ENCODE measurements at places on chromosomes 7 and 10. TPM values are rescaled to one million over a fixed set of nuclear protein-coding genes. Genes with fewer than 3 reads are reported as not detected.

DNA sequence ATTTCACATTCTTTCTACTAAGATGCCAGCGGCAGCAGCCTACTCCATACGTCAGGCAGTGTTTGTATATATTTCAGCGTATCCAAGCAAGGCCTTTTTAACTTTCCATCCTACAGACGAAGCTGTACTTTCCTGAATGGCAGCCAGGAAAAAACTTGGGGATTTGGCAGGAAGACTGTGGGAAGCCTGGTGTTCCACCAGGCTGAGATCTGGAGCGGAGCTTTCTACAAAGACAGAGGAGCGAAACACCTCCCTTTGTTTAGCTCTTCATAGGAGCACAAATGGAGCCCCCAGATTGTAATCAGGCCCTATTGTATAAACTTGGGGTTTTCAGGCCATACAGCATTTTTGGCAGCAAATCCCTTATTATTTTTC lies 143.8 kb downstream of the TES start:
- H3K4me1 ChIP-seq = no peaks in the 10 kb centered on the region
- H3K27me3 ChIP-seq = no peaks in the 10 kb centered on the region
- no peak overlapping the region for H3K4me3 ChIP-seq
- no peaks in the 10 kb centered on the region for H3K36me3 ChIP-seq

GRCh38 chr10:59560990-59561389 lies 148.7 kb downstream of the SLC16A9 start:
- DNase-seq = no peak
- no peaks in the 10 kb centered on the region for H3K4me1 ChIP-seq
- no peak overlapping the region for H3K27ac ChIP-seq
- no peaks in the 10 kb centered on the region for H3K27me3 ChIP-seq

GRCh38 chr7:8201846-8202441 lies 60.0 kb downstream of the ICA1 start:
- no peak for DNase-seq
- H3K27ac ChIP-seq = no peak overlapping the region
- H3K4me1 ChIP-seq = no peaks in the 10 kb centered on the region
- no peaks in the 10 kb centered on the region for H3K36me3 ChIP-seq

- H3K36me3 ChIP-seq = no peaks in the 10 kb centered on the region
- H3K27me3 ChIP-seq = no peaks in the 10 kb centered on the region
- H3K4me1 ChIP-seq = peaks cover 4% of the 10 kb centered on the region
- no peak overlapping the region for H3K4me3 ChIP-seq
- H3K27ac ChIP-seq = no peak overlapping the region
Observed at GRCh38 chr10:69472544-69472943, 21.3 kb downstream of the TSPAN15 start.

- no peaks in the 10 kb centered on the region for H3K27me3 ChIP-seq
- H3K27ac ChIP-seq = no peak overlapping the region
- DNase-seq = no peak
- H3K4me1 ChIP-seq = no peaks in the 10 kb centered on the region
- H3K36me3 ChIP-seq = no peaks in the 10 kb centered on the region
- no peak overlapping the region for H3K4me3 ChIP-seq
Observed at GRCh38 chr7:96949766-96950165, 55.6 kb upstream of the DLX6 start.

GRCh38 chr7:101910991-101911799 lies 93.8 kb downstream of the CUX1 start:
- no peak overlapping the region for H3K27ac ChIP-seq
- no peak overlapping the region for H3K4me3 ChIP-seq
- H3K4me1 ChIP-seq = no peaks in the 10 kb centered on the region
- no peaks in the 10 kb centered on the region for H3K36me3 ChIP-seq

The ZCWPW1 gene
- total RNA-seq = 1.1 TPM

The BTBD16 gene
- total RNA-seq = 0.13 TPM

The ATRNL1 gene
- 2.9 TPM for total RNA-seq

The GPR141 gene
- 0.58 TPM for total RNA-seq
